ENCODE measurements at places on chromosomes 5 and 9.

DNA sequence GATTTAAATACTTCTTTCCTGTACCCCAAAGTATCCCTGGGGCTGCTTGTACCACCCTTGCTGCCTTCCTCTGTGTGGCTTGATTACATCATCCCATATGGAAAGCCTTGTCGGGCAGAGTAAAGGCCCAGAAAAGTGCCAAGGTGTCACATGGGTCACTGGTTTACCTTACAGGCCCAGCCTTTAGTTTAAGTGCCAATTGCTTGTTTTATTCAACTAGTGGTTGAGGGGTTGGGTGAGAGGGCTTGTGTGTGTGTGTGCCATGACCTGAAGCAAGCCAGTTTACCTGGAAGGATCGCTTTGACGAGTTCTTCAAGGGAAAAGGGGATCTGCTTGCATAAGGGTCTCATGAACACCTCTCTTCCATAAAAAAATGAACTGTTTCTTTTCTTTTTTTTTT, 7.8 kb upstream of the HSPA9 start:
- no peak for DNase-seq

DNA sequence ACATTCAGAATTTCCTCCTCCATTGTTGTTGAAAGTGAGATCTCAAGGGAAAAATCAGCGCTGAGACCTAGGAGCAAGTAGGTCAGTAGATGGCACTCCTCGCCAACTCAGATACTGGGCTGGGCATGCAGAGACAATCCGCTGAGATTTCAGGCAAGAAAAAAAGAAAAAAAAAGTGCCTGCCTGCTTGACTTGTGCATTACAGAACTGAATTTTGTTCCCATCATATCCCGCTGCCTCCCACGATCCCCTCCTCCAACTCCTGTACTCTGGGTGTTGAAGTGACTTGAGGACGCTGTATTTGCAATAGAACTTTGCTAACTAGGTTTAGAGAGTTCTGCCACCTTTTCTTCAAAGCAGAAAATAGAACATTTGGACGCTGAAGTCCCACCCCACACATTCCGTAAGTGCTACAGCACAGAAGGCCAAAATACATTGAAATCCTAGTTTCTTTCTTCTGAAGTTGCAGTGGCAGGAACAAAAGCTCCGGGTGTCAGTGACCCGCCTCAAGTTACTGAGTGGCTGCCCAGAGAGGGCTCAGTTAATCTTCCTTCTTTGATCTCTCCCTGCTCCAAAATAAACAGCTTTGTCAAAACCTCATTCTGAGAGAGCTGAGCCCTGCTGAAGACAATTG, 265.8 kb downstream of the MLLT3 start:
- peak; percentile 18 for DNase-seq

DNA sequence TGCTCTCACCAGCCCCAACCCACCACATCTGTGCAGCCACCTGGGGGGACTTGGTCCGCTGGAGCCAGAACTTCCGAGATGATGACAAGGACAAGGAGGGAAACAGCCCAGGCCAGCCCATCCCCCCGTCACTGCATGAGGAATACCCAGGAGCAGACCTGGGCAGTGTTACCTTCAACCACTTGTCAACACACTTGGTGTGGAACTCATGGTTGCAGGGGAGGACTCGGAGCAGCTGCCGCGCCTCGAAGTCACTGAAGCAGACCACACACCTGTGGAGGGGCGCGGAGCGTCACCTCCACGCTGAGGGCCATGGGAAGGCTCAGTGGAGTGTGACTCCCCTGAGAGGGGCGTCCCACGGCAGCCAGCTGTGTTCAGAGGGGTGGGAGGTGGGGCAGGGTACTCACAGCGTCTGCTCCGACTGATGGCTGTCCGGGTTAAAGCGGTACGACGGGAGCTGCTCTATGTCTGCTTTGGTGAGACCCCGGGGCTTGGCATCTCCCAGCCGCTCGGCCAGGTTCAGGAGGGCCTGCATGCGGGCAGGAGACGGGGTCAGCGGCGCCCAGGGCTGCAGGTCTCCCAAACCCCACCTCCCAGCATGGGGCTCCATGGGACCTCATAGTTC, 8.0 kb downstream of the RNF44 start:
- no peak for DNase-seq

DNA sequence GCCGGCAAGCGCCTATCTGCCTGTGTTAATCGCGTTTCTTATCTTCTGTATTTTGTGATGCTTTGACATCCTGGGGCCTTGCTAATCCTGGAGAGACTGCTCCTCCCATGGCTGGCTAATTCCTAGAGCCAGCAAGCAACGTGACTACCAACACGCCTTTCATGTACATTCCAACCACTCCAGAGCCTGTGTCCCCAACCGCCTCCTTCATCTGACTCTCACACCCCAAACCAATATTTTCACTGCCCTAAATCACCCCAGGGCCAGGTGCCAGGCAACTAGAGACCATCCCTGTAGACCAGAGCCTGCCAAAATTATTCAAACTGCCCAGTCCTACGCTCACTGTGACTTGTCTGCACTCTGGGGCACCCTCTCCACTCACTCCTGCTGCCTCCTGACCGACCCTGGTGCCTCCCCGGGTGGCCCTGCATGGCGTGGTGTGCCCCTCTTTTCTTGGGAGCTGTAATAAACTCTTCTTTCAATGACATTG, 50.5 kb upstream of the COL5A1 start:
- no peak for DNase-seq

GRCh38 chr5:67161767-67162166, 34.8 kb downstream of the CD180 start:
- no peak for DNase-seq

DNA sequence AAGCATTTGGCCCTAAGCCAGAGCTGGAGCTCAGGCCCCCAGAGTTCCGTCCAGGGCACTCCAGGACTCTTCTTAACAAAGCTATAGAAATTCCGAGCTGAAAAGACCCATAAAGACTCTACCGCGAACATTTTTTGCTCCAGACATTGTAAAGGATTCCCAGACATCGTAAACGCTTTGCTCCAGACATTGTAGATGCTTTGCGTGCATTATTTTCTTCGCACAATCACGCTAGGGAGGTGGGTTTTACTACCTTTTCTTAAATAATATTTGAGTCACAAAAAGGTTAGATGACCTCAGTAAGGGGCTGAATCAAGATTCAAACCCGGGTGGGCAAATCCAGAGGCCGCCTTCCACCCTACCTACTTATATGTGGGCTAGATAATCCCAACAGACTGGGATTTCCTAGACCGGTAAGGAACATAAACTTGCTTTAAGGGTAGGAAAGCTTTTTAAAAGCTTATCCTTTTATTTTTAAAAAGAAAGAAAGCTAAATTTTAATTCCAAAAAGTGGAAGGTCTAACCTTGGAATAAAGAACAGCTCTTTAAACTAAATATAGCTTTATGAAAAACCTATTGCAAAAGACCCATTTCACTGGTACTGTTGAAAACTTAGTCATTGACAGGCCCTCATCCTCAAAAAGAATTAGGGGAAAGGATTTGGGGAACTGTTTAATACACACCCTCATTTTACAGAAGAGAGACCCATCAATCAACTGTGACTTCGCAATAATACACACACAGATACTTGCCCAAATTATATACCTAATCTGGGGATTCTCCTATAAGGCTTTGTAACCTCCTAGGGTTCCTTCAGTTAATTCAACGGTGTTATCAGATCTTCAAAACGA, 822 bp upstream of the TNIP1 start:
- DNase-seq = peak; percentile 23

- no peak for DNase-seq
These were observed 47.3 kb upstream of the ACTBL2 start for GRCh38 chr5:57529864-57530263.

DNA sequence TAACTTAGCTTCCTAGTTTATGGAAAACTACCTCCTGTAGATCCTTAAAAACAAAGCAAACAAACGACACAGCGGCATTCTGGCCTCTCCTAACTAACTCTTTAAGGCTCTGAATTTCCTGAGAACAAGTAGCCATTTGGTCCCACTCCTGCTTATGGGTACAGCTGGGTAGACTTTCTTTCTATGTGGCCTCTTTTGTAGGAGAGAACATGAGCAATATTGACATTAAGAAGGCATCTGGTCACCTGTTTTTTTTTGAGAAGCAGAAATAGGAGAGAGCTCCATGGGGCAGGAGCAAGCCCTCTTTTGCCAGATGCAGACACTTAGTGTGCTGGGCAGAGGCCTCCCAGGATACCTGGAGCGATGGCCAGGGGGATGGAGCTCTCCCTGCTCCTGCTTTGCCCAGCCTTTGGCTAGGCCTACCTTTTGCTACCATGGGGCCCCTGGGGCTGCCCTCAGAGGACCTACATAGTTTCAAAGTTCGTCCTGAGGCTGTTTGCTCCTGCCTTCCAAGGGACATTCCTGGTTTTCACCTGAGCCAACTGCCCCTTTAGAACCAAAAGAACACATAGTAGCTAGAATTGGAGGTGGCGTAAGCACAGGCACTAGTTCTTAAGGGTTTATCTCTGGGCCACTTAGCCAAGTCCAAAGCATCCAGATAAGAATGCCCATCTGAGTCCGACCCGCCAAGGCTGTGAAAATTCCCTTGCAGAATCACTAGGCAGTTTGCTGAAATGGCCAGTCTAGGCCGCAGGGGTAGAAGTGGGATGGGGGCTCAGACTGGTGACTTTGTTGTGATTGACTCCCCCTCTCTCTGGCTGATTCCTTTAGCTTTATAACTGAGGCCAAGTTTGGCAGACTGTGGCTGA, 2.4 kb upstream of the STC2 start:
- DNase-seq = no peak

DNA sequence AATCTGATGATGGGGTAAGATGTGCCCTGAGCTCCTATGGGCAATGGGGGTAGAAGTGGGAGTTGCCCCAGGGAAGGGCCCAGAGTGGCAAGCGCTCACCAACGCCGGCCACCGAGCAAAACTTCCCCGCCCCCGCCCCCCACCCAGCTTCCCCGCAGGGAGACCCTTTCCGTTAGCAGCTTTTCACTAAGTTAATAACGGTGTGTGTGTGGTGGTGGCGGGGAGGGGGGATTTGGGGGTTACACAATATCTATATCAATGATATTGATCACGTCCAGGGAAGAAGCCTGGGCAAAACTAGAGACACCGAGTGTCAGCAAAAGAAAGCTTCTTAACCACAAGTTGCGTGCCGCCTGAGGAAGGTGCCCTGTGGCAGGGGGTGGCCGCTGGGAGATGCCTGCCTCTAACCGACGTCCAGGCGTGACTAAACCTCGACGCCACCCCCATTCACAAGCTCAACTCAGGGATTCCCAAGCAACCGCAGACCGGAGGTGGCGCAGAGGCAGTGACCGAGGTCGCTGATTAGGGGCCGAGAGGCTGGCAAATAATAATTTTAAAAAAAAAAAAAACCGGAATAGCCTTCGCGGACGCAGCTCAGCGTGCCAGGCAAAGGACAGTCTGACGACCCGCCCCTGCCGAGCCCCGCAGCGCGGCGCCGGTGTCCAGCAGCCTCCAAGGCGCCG, 222.6 kb downstream of the MEF2C start:
- no peak for DNase-seq

Data from stimulated activated naive CD4-positive, alpha-beta T cell treated with Interleukin-2 at 50 U/mL for 16 hours (primary cell).